Heart left ventricle (tissue), 16 donors: ENCODE measurements at places on chromosomes 11 and 22. TPM values are rescaled to one million over a fixed set of nuclear protein-coding genes. Genes with fewer than 3 reads are reported as not detected.

Gene DNAJB7
- total RNA-seq, result not detected

Gene DBX1
- total RNA-seq, result not detected

Gene LGR4
- total RNA-seq, result 28.3 TPM

Gene MS4A12
- not detected for total RNA-seq

Gene SERPIND1
- not detected for total RNA-seq

Gene OR56A1
- not detected for total RNA-seq

Gene HBG2
- 2.0 TPM for total RNA-seq

Gene SLC35F2
- total RNA-seq, result 1.1 TPM

Gene LIF
- total RNA-seq, result 0.56 TPM

Gene PGA3
- not detected for total RNA-seq

Gene C11orf91
- not detected for total RNA-seq

Gene NXPE1
- not detected for total RNA-seq

Gene MIAT
- total RNA-seq, result 0.12 TPM

Gene OR5T3
- total RNA-seq, result not detected

Gene TMEM45B
- total RNA-seq, result not detected

Gene PPARA
- 96.4 TPM for total RNA-seq

Gene LRRC56
- 0.13 TPM for total RNA-seq

Gene UBQLNL
- total RNA-seq, result not detected

Gene KCNJ1
- total RNA-seq, result 0.16 TPM

Gene WBP2NL
- total RNA-seq, result 0.77 TPM

Gene BLID
- not detected for total RNA-seq

Gene PKDREJ
- total RNA-seq, result not detected

Gene OR5B17
- not detected for total RNA-seq

Gene CYTH4
- total RNA-seq, result 2.6 TPM

Gene SLN
- total RNA-seq, result 1.1 TPM

Gene RTN4RL2
- total RNA-seq, result 1.3 TPM

Gene GDPD4
- not detected for total RNA-seq

Gene SERHL2
- 4.2 TPM for total RNA-seq

Gene MAPK8IP2
- total RNA-seq, result 0.40 TPM

Gene SPDYC
- not detected for total RNA-seq

Gene MMP8
- total RNA-seq, result not detected

Gene NARS2
- 9.9 TPM for total RNA-seq

Gene PARVB
- 128 TPM for total RNA-seq

Gene MEI1
- total RNA-seq, result 1.5 TPM
